Activated CD4-positive, alpha-beta T cell treated with anti-CD3 and anti-CD28 coated beads, Interleukin-2, amount 10 ng/mL, durations not matched to agents 7 days and 5 days (primary cell): ENCODE measurements at places on chromosomes 7 and 10. TPM values are rescaled to one million over a fixed set of nuclear protein-coding genes. Genes with fewer than 3 reads are reported as not detected.

DNA sequence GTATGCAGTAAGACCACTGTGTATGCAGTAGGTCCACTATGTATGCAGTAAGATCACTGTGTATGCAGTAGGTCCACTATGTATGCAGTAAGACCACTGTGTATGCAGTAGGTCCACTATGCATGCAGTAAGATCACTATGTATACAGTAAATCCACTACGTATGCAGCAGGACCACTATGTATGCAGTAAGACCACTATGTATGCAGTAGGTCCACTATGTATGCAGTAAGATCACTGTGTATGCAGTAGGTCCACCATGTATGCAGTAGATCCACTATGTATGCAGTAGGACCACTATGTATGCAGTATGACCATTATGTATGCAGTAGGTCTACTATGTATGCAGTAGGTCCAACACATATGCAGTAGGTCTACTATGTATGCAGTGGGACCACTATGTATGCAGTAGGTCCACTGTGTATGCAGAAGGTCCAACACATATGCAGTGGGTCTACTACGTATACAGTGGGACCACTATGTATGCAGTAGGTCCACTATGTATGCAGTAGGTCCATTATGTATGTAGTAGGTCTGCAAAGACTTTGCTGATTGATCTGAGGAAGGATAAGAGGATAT lies 313.6 kb downstream of the ADARB2 start:
- no peak for DNase-seq

DNA sequence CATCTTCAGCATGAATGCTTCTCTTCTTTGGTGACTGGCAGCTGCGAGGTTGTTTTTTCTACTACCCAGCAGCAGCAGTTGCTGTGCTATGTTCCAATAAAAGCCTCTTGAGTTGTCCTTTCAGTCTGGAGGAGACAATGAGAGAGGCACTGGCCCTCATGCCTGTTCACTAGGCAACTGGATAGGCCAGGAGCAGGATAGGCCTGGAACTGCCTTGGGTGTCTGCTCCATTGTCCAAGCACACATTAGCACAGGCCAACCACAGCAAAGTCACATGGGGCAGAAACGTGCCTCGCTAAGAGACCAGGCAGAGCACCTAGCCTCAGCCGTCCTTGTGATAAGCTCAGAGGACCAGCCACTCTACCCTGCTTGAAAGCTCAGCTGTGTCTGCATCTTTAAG lies 76.9 kb upstream of the PDCD4 start:
- DNase-seq: no peak

- no peak for DNase-seq
These were observed 375.9 kb downstream of the NEBL start for GRCh38 chr10:20521186-20521585.

EVX1 gene
- not detected for total RNA-seq

DNA sequence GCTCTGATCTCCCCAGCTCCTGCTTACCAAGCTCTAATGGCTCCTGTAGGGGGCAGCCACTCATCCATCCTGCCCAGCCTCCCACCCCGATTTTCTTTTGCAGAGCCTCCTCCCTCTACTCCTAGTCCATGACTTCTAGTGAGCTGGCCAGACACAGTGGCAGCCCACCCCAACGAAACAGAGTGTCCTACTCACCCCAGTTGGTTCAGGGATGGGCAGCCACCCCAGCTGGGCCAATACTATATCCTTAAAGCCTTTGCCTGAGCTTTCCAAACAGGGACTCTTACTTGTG lies 77.1 kb downstream of the GRID1 start:
- DNase-seq: no peak

DNA sequence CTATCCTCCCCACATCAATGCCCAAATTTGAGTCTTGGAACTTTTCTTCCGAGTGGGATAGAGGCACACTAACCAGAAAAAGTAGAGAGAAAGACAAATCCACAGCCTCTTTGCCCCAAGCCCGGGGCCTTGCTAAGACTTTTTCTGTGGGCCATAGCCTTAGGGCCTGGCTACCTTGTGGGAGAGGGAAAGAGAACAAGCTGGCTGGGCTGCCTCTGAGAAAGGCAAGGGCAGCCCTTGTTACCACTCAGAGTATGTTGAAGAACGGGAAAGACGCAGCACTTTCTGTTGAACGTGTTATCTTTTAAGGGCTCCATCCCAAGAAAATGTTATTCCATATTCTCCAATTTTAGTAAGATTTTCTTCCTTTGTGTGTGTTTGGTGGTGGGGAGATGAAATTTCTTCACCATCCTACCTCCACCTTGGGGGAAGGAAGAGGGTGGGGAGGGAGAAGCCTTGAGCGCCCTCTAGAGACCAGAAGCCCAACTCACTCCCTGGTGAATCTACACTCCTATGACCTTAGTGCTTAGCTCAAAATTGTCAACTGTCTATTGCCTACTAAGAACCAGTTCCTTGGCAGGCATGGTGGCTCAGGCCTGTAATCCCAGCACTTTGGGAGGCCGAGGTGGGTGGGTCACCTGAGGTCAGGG lies 3.9 kb upstream of the NRF1 start:
- peak; percentile 38 for DNase-seq

DNA sequence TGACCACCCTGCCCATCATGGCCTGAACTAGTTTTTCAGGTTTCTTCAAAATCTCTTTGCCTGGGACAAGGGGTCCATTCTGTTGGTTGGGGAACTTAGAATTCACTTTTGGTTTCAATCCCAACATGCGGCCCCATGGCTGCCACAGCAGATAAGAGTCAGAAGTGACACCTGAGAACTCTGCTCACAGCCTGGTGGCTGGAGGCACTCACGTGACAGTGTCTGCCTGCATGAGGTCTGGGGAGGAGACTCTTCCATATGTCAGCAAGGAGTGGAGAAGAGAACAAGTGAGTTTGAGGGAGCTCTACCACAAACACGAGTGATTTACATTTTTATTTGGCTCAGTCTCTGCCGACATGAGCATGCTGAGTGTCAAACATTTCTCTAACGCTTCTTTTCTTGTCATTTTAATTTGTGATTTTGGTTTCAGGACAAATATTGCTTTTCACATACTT lies 370.4 kb downstream of the TNS3 start:
- DNase-seq: no peak

- DNase-seq: no peak
These were observed 45.9 kb downstream of the ZNF503 start for GRCh38 chr10:75355706-75356105.

DNA sequence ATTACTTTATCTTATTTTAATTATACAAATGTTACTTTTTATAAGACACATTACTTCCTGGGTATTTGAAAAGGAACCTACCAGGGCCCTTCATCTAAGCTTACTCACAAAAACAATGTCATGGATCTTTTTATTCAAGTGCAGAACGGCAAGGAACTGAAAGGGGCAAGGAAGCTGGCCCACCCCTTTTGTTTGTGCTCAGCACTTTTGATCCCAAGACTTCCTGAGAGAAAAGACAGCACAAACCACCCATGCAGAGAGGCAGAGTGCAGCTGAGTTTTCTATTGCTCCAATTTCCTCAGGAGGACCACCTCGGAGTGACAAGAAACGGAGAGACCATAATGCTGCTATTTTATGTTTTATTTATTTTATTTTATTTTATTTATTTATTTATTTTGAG lies 232.0 kb upstream of the NRP1 start:
- DNase-seq: no peak

SH2D4B gene
- 0.10 TPM for total RNA-seq

DNA sequence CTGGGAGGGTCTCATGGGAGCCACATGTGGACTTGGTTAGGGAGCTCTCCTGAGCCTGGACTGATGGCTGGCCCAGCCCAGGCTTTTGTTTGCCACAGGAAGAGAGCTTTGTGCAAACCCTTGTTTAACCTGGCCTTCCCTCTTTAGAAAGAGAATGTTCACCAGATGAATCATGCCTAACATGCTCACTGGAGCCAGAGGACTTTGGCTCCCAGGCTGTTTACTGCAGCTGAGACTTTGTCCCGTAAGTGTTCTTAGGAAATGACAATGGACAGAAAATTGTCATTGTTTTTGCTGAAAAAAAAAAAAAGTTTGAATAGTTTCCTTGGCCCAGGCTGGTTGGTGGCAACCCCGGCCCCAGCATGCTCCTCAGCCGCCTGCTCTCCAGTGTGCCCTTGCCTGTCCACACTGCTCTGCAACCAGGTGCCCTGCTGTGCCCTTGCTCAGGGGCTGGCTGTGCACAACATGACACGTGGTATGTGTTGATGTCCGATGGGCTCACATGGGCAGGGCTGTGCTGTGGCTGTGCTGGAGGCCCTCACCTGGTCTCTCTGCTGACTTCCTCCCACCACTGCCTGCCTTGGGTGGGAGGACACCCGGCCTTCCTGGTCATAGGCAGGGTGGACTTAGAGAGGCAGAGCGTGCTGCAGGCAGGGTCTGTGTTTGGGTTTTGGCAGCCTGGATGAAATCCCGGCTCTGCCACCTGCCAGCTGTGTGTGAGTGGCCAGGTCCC lies 215.3 kb upstream of the ZNF32 start:
- no peak for DNase-seq

DNA sequence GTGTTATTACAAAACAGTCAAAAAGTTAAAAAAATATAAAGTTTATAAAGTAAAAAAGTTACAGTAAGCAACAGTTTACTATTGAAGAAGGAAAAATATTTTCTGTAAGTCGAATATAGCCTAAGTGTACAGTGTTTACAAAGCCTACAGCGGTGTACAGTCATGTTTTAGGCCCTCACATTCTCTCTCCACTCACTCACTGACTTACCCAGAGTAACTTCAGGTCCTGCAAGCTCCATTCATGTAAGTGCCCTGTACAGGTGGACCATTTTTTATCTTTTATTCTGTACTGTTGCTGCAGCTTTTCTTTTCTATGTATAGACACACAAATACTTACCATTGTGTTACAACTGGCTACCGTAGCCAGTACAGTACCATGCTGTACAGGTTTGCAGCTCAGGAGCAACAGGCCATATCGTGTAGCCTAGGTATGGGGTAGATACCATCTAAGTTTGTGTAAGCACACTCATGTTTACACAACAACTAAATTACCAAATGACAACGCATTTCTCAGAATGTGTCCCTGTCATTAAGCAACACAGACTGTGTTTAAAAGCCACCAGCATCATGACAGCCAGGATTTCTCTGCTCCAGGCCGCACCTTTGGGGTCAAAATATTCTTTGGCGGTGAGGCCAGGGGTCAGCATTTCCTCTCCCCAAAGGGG lies 67.2 kb downstream of the DLG5 start:
- DNase-seq: no peak

AGAP4 gene
- total RNA-seq: 32.3 TPM

DNA sequence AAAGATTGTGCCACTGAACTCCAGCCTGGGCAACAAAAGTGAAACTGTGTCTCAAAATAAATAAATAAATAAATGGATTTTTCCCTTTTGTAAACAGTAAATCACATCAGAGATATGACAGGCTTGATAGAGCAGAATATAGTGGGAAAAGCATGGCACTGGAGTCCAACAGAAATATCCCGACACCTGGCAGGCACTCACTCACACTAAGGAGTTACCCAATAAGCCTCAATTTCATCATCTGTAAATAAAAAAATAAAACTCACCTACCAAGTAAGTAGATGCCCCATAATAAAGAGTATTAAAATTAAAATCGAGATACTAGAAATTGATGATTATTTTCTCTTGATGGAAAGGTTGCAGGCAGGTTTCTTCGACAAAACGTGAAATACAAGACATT lies 1.7 kb downstream of the ATE1 start:
- no peak for DNase-seq

CYP2C18 gene
- total RNA-seq: not detected

- DNase-seq: no peak
These were observed 79.6 kb upstream of the RET start for GRCh38 chr10:42997151-42997848.

JAKMIP3 gene
- 0.07 TPM for total RNA-seq

GRCh38 chr10:121087129-121087528 lies 236.0 kb downstream of the WDR11 start:
- DNase-seq: no peak

GRCh38 chr7:40673285-40673684 lies 538.5 kb downstream of the SUGCT start:
- no peak for DNase-seq

DNA sequence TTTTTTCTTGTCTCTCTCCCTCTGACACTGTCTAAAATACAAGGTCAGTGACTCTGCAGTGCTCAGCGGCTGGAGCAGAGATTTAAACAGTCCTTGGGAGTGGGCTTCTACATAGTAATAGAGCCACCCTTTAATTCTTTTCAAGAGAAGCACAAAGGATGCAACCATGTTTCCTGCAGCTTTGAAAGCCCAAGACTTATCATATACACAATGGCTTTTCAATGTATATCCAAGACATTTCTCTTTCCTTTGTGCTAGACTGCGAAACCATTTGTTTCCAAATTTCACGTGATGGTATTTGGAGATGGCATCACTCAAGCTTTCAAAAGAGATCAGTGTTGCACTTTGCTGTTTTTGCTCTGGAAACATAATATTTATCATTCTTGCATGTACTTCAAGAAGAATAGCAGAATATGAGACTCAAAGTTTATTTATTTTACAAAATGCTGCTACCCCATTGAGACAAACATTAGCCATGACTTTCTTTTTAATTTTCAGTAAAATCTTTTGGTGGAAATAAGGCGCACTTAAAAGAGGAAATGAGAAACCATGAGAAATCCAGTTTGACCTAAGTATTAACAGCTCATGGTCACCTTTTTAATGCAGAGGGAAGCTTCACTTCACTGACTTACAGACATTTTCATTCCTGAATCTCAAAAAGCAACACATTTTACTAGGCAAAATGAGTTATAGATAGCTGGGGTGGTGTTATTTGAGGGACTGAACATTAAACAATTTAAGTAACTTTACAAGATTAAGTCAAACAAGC lies 76.6 kb downstream of the SEMA3C start:
- no peak for DNase-seq

DNA sequence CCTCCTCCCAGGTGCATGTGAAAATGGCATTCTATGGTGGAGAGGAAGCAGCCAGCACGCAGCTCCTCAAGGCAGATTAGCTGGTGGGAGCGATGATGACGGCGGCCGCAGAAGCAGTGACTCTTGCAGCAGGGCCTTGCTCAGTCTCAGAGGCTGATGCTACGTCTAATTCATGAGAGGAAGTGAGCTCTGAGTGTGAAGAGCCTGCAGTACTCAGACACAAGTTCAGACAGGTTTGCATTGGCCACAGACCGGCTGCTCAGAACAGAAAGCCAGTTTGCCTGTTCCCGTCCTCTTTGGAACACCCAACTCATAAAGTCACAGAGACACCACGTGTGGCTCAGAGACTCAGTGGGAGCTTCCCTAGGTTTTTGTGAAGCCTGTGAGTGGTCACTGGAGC lies 136.5 kb downstream of the ADARB2 start:
- no peak for DNase-seq

DNA sequence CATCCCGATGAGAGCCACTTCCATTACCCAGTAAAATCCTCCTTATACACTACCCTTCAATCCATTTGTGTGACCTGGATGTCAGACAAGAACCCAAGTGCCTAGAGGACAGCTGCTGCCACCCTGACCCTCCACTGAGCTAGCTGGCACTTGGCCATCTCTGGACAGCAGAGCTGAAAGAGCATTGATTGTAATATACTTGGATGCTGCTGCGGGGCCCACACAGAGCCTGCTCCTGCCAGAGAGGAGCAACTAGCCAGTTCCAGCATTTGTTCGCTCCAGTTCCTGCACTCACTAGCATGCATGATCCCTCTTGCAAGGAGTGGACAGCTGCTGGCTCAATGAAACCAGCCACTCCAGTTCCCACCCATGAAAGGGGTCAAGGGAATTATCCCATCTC lies 8.4 kb upstream of the TMEM254 start:
- no peak for DNase-seq

- DNase-seq: no peak
These were observed 312.0 kb upstream of the ZMIZ1 start for GRCh38 chr10:78756604-78757343.
